Activated CD4-positive, alpha-beta T cell treated with anti-CD3 and anti-CD28 coated beads for 24 hours (primary cell): ENCODE measurements at places on chromosomes 12 and 14.

GRCh38 chr12:51818566-51819300 lies 29.8 kb downstream of the FIGNL2 start:
- no peak for DNase-seq

- DNase-seq, result no peak
These were observed 718 bp downstream of the EIF2B2 start for GRCh38 chr14:75003250-75004027.

GRCh38 chr12:38157933-38158401 lies 158.6 kb upstream of the ALG10B start:
- DNase-seq, result no peak

DNA sequence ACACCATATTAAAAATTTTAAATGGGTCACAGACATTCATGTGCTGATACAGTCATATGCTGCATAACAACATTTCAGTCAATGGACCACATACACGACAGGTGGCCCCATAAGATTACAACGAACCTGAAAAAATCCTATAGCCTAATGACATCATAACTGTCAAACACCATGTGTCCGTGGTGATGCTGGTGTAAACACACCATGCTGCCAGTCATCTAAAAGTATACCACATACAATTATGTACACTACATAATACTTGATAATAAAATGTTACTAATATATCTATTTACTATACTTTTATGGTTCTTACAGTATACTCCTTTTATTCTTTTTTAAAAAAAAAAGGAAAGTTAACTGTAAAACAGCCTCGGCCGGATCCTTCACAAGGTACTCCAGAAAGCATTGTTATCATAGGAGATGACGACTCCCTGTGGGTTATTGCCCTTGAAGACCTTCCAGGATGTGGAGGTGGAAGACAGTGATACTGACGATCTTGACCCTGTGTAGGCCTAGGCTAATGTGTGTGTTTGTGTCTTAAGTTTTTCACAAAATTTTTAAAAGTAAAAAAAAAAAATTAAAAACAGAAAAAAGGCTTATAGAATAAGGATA lies 5.0 kb upstream of the TDG start:
- no peak for DNase-seq

DNA sequence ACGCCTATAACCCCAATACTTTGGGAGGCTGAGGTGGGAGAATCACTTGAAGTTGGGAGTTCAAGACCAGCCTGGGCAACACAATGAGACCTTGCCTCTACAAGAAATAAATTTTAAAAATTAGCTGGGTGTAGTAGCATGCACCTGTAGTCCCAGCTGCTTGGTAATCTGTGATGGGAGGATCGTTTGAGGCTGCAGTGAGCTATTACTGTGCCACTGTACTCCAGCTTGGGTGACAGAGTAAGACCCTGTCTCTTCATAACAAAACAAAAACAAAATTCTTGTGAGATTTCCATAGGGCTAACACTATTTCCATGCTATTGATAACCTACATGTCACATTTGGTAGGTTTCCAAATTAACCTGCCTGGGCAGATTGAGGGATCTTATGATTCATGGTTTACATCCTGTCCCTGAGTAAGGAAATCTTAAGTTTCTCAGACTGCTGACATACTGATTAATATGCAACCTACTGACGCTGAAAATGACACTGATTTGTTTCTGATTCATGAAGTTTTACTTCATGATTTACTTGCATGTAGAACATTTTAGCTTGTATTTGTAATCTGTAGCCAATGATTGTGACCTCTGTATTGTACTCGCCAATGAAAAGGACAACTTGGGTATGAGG lies 15.9 kb downstream of the ATP6V1D start:
- no peak for DNase-seq
